Stimulated activated CD8-positive, alpha-beta memory T cell treated with anti-CD3 and anti-CD28 coated beads, Interleukin-4, amount 100 ng/mL, for 48 hours (primary cell): ENCODE measurements at places on chromosomes 16 and 17.

DNA sequence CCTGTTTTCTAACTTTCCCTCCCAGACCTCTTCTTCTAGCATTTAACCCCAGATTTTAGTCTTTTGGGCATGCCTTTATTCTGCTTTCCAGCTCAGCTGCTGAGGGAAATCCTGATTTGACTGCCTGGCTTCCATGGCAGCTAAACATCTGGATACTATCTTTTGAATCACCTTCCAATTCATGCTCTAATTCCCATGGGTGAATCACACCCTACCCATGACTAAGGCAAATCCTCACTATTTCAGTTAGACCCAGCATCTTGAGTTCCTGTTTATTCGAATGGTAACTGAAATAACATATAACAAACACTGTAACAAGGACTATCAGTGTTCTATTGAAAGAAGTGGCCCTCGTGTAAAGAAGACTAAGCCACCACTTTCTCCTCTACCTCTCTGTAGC, 29.8 kb downstream of the CA10 start:
- no peak for DNase-seq

DNA sequence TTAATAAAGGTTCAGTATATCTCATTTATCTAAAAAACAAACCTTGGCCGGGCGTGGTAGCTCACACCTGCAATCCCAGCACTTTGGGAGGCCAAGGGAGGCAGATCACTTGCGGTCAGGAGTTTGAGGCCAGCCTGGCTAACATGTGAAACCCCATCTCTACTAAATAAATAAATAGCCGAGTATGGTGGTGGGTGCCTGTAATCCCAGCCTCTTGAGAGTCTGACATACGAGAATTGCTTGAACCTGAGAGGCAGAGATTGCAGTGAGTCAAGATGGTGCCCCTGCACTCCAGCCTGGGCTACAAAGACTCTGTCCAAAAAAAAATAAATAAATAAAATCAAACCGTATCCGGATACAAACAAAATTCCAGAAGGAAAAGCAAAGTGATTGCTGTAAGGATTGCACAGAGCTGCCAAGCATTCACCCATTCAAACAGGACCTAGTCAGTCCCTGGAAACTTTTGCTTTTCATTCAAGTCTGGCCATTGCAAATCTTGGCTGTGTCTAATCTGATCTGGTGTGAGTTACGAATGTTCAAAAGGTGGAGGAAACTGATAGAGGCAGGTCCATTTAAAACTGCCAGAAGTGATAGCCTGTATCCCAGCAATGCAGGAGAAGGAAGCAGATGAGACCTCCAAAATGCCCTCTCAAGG, 102.5 kb upstream of the CLEC3A start:
- DNase-seq: no peak

DNA sequence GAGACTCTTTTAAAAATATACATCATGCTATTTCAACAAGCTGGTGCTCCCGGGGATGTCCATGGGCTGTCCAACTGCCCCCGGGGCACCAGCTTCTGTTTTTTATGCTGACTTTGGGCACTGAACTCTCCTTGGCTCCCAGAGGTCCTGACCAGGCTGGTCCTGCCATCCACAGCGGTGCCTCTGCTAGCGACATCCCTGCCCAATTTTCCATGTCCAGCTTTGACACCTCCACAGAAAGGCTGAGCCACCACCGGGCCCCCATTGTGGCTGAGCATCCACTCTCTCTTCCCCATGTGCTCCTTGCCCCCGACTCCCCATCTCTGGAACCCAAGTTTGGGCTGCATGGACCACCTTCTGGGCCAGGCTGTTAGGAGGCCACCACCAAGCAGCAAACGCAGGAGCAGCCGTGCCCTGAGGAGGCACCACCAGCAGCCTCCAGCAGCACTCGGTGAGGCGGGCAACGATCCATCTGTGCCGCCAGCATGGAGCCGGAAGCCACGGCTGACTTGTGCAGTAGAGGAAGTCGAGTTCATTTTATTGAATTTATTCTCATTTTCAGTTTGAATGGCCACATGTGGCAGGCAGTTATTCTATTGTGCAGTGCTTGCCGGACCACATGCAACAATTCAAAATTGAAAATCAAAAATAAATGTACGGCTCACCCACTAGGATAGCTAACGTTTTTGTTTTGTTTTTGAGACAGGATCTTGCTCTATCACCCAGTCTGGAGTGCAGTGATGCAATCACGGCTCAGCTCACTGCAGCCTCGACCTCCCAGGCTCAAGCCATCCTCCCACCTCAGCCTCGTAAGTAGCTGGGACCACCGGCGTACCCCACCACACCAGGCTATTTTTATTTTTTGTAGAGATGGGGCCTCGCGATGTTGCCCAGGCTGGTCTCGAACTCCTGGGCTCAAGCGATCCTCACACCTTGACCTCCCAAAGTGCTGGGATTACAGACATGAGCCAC, 2.8 kb upstream of the MEAK7 start:
- DNase-seq: peak; percentile 58

- DNase-seq: no peak
These were observed 101.2 kb downstream of the OR1D5 start for GRCh38 chr17:2962236-2962635.

DNA sequence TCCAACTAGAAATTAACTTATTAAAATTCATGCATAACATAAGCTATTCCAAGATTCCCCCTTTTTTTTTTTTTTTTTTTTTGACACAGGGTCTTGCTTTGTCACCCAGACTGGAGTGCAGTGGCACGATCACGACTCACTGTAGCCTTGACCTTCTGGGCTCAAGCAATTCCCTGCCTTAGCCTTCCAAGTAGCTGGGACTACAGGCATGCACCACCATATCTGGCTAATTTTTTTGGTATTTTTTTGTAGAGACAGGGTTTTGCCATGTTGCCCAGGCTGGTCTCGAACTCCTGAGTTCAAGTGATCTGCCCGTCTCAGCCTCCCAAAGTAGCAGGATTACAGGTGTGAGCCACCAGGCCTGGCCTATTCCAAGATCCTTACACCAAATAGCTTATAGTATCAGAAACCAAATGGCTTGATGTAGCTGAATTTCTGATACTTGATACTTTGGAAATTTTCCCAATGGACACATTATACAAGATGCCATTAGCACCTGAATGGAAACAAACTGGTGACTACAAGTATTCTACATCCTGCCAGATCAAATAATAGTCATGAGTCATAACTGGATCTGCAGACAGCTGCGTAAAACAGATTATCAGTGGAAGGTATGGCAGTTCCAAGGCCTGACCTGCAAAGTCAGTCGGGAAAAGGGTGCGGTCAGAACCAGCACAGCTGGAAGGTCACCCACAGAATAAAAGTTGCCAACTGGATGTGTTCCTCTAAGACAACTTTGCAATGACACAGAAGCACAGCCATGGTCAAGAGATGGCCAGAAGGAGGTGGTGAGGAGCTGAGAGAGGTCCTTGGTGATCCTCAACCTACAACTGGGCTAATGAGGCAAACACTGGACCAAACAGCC, 14.5 kb downstream of the TUBG1 start:
- no peak for DNase-seq

- DNase-seq: no peak
These were observed 7.7 kb upstream of the STH start for GRCh38 chr17:45991341-45991740.

- no peak for DNase-seq
These were observed 142.8 kb downstream of the IRF8 start for GRCh38 chr16:86041807-86042206.

GRCh38 chr16:10510279-10510678, 70.1 kb downstream of the EMP2 start:
- no peak for DNase-seq

DNA sequence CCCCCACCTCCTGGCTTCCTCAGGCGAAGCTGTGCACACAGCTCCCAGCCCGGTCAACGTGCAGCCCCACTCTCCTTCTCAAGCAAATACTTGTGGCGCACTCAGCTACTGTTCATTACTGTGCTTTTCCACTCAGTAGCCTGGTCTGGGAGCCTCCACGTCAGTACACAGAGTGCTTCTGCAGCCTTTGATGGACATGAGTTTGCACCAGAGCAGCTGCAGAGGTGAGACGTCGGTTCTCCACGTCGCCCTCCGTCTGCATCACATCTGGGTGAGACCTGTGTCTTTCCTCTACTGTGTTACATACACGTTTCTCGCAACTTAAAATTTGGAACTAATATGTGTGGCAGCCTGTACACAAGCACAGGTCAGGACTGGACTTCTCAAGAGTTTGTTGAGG, 334.3 kb downstream of the C16orf95 start:
- no peak for DNase-seq

- DNase-seq: no peak
These were observed 5.0 kb downstream of the CASKIN1 start for GRCh38 chr16:2191446-2191706.

GRCh38 chr16:85987750-85988078, 88.8 kb downstream of the IRF8 start:
- DNase-seq: no peak

DNA sequence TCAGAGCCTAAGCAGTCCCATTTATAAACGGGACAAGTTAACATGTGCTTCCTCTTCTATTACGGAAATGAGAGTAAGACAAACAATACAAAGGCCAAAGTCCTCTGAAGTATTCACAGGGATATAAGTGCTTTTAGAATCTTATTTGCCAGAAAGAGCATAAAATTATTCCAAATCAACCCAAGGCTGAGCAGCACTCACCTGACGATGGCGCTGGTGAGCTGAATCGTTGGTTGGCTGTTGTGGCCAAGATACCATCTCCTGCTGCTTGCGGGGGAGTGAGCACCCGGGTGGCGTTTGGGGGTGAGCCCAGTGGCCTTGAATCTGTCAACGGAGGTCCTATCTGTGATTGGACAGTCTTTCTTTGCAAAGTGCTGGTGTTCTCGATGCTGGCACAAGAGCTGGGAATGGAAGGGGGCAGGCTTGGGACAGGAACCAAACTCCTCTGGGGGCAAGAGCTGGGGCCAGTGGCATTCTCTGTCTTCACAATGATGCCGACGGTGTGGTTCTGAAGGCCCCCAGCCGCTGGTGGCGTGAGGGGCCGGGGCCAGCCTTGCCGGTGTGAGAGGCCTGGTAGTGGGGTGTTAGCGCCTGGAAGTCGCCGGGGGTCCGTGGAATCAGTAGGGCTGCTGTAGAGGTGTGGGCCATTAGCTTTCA, 9.5 kb upstream of the DHRS13 start:
- peak; percentile 57 for DNase-seq

DNA sequence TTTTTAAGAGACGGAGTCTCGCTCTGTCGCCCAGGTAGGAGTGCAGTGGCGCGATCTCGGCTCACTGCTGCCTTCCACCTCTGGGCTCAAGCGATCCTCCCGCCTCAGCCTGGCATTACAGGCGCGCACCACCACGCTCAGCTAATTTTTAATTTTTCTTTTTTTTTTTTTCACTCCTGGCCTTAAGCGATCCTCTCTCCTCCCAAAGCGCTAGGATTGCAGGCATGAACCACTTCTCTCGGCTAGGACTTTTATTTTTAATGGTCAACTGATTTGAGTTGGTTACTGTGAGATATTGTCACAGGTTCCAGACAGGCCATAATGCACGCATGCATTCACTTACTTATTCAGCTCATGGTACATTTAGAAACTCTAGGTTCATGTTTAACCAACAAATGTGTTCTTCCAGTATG, 888 bp downstream of the PIGW start:
- DNase-seq: no peak

- no peak for DNase-seq
These were observed 85.1 kb downstream of the RGS9 start for GRCh38 chr17:65222214-65222738.

GRCh38 chr16:78057803-78058564, 35.6 kb downstream of the CLEC3A start:
- DNase-seq: no peak

GRCh38 chr16:6377956-6378355, 954.7 kb upstream of the RBFOX1 start:
- no peak for DNase-seq

- DNase-seq: no peak
These were observed 109.0 kb downstream of the RAP1GAP2 start for GRCh38 chr17:2905269-2905668.

GRCh38 chr16:49659356-49659755, 196.6 kb downstream of the ZNF423 start:
- DNase-seq: no peak

DNA sequence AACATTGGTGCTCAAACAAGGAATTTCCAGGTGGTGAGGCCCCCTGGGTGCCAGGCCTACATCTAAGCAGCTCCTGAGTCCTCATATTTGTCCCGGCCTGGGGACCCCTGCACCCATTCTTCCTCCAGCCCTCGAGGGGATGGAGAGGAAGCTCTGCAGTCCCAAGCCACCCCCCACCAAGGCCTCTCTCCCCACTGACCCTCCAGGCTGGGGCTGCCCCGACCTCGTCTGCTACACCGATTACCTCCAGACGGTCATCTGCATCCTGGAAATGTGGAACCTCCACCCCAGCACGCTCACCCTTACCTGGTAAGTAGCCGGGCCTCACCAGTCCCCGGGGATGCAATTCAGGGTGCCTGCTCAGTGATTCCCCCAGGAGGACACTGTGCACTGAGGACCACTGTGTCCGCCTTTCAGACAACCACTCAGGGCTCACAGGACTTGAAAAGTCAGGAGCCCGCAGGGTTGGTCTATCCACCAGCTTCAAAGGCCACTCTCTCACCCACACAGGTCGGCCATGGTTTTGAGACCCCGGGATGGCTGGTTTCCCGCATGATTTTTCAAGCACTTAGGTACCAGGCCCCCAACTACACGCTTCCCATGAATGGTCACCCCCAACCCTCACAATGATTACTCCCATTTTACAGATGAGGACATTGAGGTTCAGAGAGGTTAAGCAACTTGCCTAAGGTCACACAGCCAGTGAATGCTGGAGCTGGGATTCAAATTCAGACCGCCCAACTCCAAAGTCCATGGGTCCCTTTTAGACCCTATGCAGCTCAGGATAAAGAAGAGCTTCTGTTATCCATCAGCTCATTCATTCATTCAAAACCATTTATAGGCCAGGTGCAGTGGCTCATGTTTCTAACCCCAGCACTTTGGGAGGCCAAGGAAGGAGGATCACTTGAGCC, 32.4 kb downstream of the IL21R start:
- peak; percentile 18 for DNase-seq

- no peak for DNase-seq
These were observed 12.4 kb downstream of the SLC47A2 start for GRCh38 chr17:19703828-19704613.

GRCh38 chr17:61409301-61410112, 9.9 kb downstream of the TBX2 start:
- DNase-seq: peak; percentile 60

DNA sequence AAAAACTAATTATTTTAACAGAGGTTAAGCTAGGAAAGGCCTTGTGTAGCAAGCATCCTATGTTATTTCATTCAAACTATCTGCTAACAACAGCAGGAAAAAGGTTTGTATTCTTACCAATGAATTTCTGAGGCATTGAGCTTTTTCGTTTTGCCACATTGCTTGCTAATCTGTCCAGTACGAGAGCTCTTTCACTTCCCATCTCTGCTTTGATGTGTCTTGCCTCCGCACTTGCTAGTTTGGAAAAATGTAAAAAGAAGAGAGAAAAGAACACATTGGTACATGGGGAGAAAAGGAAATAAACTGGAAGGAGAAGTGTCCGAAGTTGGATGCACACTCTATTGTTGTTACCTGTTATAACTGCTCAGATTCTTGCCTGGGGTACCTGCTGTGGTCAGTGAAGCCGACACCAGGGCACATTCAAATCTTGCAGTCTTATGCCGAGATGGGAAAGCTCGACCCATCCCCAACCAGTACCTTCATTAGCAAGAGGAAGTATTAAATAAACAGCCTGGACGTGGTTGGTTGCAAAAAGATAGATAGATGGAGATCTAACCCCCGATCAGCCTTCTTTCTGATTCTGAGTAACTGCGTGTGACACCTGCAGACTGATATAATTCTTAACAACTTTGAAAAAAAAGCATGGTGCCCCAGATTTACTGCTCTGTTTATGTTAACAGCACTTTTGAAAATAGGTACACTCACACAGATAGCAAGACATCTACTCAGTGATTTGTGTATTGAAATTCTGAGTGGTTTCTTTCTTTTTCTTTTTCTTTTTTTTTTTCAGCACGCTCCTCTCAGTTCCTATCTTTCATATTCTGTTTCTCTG, 40.0 kb downstream of the GRB7 start:
- DNase-seq: no peak
